HEK293T (cell line): ENCODE measurements at places on chromosomes 4 and X.

DNA sequence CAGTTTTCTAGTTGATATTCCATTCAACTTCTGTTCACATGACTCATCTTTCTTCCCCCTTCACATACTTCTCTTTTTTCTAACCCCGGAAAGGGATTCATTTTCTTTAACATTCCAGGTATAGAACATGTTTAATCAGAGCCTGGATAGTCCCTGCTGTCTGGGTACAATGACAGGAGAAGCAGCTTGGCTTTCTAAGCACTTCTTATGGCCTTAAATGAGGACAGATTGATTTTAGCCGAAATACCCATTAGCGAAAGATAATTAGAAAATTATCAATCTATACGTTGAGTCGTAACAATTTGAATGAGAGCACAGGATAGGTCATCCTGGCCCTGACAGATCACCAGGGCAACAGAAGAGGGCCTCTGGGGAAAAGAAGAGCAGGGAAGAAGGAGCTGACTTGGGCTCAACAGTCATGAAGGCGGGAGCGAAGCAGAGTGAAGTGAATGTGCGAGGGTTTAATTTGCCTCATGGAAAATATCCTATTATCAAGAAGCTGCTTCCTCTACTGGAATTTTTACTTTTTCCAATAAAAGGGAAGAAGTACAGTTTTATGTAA is 62.2 kb downstream of the PPP1R2C start:
- no peak for DNase-seq

DNA sequence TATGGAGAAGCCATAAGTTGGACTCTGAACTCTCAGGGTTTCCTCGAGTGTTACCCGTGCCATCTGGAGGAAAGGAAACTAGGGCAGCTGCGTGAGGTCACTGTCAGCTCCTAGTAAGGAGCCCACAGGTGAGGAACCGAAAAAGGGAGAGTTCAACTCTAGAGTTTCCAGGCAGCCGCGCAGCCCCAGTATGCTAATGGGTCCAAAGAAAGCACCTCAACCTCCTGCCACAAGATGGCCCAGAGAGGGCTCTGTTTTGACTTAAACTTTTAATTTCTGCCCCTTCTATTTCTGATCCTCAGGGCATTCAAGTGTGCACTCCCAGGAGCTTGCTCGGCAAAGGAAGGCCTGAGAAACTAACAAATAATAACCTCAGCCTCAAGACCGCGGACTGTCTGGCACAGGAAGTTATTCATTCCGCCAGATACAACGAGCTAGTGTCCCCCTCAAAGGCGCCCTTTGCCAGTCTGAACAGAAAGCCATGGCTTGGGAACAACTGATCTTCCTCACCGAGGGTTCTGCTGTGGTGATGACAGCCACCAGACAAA is 13.9 kb downstream of the SCARB2 start:
- no peak for DNase-seq

DNA sequence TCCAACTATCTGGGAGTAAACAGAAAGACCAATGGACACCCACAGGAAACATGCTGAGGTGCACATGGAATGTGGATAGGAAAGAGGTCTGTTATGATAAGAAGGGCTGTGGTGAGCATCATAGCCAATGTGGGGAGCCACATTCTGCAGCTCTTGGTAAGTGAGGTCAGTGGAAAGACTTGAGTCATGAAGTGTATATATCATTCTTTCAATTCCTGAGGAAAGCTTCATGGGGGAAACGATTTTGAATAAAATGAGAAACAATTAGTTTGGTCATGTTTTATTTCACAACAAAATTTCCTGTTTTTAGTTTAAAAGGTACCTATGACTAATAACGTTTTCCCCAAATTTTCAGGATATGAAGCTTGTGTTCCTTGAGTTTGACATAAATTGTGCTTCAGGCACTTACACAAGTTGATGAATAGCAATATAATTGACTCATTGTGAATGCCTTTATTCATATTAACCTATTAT is 41.4 kb upstream of the RASSF6 start:
- no peak for DNase-seq

DNA sequence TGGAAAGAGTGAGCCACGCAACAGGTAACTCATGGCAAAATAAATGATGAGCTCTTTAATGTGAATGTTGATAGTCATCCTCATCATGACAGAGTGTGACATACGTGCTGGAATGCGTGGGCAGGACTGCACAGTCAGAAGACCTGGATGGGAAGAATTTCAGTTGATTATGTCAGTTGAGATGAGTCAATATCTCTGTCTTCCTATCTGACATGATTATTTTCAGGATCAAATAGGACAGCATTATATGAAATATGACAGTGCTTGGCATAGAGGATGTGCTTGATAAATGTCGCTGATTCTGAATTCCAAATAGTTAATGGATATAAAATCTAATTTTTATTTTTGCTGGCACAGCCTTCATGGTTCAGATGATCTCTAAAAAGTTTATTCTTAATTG is 95.1 kb downstream of the IL15 start:
- DNase-seq, result no peak

- no peak for DNase-seq
Observed at GRCh38 chr4:163536091-163536490, 41.6 kb downstream of the TMA16 start.
